WERI-Rb-1 (cell line): ENCODE measurements at places on chromosomes 3 and 15.

DNA sequence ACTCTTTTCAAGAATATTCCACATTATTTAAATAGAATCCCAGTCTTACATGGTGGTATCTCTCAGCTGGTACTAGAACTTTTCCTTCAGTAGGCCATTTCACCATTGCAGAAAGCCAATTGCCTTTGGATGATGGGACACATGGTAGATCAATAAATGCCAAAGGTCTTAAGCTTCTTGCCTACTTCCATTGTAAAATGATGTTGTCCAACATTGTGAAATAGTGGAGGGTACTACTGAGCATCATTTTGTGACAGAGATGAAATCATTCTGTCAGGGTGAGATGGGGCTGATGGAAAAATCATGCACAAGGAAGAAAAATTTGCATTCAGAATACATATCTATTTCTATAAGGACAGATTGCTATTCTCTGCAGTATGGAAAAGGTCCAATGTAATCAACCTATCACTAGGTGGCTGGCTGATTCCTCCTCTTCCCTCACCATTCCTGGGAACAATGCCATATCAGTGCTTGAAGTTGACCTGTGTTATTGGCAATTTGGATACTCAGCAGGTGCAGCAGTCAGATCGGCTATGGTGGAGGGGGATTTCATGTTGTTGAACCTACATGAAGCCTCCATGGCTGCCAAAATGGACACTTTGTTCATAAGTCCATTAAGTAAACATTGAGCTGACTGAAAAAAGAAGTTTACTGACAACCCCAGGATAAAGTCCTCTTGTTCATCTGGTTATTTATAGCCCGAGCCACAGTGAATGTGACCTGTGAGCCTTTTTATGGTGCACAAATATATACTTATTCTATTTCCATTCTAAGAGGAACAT is 596.9 kb upstream of the ARPP21 start:
- DNase-seq: no peak

DNA sequence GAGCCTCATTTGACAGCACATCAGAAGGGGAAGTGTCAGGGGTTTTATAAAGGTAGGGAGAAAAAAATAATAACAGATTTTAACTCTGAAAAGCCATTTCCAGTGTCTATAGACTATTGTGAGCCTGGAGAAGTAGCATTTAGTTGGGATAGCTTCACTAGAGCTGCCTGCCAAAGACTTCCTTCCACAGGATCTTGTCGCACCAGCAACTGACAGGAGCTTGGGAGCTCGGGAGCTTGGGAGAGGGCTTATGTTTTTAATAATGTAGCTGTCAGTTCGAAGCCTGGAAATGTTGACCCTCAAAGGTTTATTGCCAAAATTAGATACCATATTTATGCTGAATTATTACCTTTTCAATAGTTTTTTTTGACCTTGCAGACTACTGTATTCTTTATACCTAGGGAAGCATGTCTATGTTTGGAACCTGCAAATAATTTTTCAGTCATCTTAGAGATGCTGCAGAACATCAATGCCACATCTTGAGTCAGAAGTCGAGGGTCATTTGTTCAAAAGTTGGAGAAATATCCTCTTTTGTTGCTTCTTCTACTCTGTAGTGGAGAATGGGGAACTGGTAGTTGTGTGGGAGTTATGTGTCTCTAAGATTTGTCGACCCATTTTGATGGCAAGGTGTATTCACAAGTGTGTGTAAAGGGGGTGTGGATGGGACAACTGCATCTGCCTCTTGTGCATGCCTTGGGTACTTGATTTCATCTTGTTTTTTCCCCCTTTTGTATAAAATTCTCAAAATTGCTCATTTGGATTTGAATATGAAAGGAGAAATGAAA is 41.7 kb downstream of the ARPP21 start:
- no peak for DNase-seq

DNA sequence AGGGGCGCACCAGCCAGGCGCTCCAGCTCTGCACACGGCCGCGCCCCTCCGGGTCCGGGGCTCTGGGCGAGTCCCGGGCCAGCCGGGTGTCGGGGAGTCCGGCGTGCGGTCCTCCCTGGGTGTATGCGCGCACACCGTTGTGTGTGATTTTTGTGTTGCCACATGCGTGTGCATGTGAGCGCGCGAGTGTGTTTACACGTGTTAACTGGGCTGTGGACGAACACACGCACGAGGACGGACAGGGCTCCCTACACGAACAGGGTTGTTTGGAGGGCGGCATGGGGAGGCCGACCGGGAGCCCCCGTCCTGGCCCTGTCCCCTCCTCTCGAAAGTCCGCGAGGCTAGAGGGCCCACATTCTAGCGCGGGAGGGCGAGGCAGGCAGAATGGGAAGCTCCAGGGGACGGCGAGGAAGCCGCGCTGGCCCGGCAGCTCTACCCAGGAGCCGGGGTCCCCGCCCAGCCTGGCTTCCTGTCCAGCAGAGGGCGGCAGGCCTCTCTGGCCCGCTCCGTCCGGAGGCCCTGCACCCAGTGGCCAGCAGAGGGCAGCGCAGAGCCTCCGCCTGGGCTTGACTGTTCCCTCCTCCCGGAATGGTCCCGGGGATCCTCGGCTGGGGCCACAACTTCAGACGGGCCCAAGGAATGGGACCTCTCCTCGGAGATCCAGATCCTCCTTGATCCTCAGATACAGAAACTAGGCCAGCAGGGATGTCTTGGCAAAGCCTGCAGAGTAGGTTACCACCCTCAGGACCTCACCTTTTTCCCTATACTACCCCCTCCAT is 611 bp upstream of the LINGO1 start:
- peak; percentile 87 for DNase-seq

GRCh38 chr3:56800130-56800831 is 1.5 kb downstream of the ARHGEF3 start:
- no peak for DNase-seq

DNA sequence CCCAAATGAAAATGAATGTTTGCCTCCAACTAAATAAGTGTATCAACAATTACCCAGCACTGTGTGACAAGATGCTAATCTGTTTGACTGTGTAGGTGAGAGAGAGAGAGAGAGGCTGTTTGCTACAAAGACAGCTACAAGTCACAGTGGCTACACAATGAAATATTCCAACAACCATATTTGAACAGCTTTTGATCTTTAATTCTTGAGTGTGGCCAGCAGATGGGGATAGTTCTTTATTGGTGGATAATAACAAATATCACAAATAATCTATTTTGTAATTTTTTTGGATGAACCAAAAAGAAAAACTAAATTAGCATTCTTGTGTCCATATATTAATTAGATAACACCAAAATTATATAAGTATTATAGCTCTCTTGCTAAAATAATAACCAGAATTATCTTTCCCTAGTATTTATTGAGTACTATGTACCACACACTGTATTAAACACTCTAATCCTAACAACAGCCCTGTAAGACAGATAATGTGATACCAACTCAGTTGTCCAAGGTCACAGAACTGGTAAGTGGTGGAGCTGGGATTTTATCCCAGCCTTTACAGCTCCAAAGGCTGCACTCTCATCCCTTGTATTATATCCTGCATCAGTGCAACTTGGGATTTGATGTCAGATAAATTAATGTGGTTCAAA is 61.9 kb upstream of the C3orf80 start:
- DNase-seq: no peak

DNA sequence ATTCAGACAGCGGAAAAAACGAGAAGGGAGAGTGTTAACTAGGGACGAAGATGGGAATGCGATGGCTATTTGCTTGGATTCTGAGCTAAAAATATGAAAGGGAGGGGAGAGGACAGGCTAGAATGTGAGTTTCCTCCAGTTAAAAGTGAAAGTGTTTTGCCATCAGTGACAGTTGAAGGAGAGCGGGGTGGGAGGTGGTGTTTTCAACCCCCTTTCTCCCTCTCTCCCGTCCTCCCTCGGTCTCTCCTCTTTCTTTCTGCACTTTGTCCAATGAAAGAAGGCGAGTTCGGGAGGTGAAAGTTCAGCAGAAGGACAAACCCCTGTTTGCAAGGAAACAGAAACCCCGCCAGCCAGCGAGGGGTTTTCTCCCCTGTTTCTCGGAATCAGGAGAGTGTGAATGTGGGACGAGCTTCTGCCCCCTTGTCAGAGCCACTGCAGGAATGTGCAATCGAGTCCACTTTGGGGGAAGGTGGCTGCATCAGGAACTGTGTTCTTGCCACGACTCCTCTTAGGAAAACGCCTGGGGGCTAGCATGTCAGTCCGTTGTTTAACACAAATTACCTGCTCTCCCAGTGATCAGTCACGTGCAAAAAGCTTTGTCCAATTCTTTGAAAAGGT is 975 bp upstream of the FOXP1 start:
- DNase-seq: no peak
